Kidney glomerular epithelial cell (primary cell): ENCODE measurements at places on chromosomes 3 and 15.

GRCh38 chr3:126503701-126504100 lies 13.9 kb downstream of the UROC1 start:
- no peak for DNase-seq

DNA sequence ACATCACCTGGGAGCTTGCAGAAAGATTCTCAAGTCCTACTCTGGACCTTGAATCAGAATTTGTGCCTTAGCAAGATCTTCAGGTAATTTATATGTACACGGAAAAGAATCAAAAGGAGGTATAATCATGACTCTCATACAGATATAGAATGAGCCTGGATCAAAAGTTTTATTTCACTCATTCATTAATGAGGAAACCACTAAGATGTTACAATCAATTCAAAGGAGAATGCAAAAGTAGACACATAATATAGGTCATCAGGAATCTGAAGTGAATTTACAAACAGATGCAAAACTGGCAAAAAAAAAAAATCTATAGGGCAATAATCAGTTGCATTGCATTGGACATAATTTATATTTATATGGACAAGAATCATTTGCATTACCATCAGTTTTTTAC lies 195.4 kb upstream of the TLE3 start:
- no peak for DNase-seq

GRCh38 chr3:8996681-8997121 lies 33.4 kb upstream of the RAD18 start:
- no peak for DNase-seq

DNA sequence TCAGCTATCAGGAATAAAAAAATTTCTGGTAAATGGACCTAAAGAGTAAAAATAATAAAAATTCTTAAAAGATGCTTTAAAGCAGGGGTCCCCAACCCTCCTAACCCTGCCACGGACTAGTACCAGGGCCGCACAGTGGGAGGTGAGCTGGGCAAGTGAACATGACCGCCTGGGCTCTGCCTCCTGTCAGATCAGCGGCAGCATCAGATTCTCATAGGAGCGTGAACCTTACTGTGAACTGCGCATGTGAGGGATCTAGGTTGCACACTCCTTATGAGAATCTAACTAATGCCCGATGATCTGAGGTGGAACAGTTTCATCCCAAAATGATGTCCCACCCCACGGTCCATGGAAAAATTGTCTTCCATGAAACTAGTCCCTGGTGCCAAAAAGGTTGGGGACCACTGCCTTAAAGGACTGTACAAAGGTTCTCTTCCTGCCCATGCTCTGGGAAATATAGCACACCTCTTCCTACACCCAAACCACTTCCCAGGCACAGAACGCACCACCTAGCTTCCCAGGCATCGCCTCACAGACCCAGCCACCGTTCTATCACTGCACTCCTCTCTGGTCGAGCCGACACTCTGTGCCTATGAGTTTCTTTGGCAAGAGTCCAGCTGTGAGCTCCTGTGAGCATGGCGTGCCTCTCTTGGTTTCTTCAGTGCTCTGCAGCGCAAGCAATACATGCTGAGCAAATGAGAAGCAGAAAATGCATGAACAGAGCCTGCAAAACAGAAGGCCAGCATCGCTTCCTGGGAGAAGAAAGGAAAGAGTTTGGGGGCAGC lies 104.9 kb downstream of the OCA2 start:
- no peak for DNase-seq

DNA sequence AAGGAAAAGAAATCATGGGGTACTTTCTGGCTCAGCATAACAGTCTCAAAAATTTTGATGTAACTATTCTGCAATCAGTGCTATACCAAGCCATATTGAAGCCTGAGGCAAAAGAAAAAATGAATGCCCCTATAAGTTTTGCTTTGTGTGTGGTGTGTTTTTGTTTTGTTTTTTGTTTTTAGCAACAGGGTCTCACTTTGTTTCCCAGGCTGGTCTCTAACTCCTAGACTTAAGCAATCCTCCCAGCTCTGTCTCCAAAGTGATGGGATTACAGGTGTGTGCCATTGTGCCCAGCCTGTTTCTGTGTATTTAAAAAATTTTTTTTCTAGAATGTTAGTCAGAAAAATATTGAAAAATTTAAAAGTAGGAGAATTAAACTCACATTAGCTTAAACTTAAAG lies 93.2 kb downstream of the ZNF280D start:
- no peak for DNase-seq
